ENCODE measurements at places on chromosomes 5 and 9. TPM values are rescaled to one million over a fixed set of nuclear protein-coding genes. Genes with fewer than 3 reads are reported as not detected.

Gene CLPTM1L
- 925 TPM for total RNA-seq

Gene CARTPT
- not detected for total RNA-seq

Gene LCN1
- not detected for total RNA-seq

Gene NR5A1
- not detected for total RNA-seq

Gene FBXO4
- 10.5 TPM for total RNA-seq

Gene CNTRL
- 0.72 TPM for total RNA-seq

Gene CARD9
- total RNA-seq = 1.7 TPM

- peak; percentile 63 for DNase-seq
Observed at GRCh38 chr5:14039576-14039975, 95.1 kb upstream of the DNAH5 start.

GRCh38 chr5:14467886-14468285 lies 113.7 kb upstream of the OTULINL start:
- DNase-seq = no peak

DNA sequence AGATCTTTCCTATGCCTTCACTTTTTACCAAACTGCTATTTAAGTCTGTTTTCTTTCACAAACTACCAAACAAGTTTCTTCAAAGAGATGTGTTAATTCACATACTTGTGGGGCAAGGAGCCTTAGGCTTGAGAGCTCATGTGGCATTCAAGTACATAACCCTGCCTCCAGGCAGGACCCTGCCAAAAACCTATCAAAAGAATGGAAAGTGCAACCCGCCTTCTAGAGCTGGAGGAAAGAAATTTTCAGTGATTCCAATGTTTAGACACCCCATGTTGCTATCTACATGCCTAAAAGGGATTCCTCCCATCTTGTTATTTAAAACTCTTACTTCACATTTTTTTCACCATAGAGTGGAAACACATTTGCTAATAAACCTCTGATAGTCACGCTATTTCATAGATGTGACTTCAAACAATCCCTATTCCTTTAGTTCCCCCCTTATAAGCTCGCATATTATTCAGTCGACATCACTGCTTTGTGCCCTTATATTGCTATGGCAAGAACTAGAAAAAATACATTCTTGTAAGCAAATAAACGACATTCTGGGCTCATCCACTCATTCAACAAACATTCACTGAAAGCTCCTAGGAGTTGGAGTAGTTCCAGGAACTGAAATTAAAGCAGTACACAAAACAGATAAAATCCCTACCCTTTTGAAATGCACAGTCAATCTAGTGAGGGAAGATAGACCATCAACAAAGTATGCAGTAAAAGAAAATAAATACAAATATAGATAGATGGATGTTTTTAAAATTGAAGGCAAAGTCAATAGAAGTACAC lies 518.1 kb downstream of the ELAVL2 start:
- DNase-seq = no peak

DNA sequence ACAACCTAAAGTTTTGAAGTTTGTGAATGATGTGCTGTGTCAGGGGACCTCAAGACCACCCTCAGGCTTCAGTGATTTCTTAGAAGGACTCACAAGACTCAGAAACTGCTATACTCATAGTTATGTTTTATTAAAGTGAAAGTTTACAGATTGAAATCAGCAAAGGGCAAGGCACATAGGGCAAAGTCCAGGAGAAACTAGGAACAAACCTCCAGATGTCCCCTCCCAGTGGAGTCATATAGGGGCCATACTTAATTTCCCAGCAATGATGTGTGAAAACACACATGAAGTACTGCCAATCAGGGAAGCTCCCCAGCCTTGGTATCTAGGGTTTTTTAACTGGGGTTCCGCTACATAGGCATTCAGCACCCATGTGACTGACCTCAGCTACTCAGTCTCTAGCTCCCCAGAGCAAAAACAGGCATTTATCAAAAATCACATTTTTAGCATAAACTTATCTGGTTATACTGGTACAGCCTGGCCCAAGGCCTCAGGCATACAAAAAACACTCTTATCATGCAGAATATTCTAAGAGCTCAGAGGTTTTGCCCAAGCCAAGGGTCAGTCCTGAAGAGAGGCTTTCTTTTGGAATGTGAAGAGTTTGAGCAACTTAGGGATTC lies 74.7 kb upstream of the ANKRD55 start:
- no peak for DNase-seq

- DNase-seq = no peak
Observed at GRCh38 chr5:17120209-17120608, 97.2 kb upstream of the BASP1 start.

DNA sequence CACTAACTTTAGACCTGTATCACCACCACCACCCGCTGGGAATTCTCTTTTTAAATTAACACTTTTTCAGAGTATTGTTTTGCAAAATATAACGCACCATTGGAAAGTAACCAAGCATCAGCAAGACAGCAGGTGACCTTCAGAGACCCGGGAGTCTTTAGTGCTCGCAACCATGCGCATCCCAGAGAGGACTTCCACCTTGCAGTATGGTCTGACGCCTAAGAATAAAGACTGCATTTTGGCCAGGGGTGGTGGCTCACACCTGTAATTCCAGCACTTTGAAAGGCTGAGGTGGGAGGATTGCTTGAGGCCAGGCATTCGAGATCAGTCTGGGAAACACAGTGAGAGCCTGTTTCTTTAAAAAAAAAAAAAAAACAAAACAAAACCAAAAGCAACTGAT lies 113.8 kb downstream of the MED27 start:
- DNase-seq = no peak

DNA sequence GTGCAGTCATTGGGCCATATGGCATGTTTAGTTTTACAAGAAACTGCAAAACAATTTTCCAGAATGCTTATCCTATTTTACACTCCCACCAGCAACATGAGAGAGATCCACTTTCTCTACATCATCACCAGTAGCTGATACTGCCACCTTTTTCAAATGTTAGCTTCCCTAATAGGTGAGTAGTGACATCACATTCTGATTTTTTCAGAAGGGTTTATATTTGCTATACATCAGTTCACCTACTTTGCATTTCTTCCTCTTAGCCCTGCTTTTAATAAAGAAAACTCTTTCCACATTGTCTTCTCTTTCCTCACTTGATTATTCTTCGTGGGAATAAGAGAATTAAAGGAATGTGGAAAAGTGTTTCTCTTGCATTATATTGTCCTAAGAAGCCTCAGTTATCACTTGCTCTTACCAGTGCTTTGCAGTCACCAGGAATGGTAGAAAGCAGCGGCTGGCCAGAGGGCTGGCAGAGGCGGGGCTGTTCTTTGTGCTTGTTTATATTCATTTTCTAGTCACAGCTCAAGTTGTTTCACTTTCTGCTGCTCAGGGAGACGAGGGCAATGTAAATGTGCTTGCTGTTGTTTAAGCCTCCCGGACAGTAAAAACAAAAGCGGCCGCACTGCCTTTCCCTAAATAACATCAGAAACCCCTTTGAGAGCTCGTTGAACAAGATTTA lies 164.8 kb downstream of the HSD17B3 start:
- DNase-seq = peak; percentile 67
